HFFc6 (cell line): ENCODE measurements at places on chromosomes 2 and 18.
A peak's percentile ranks its signal among the peaks of the same experiment; 100 is the strongest.

- DNase-seq: no peak
Observed at GRCh38 chr2:61288070-61288841, 126.3 kb downstream of the C2orf74 start.

- DNase-seq: no peak
Observed at GRCh38 chr2:220269367-220269766, 641.9 kb downstream of the SLC4A3 start.

- no peak for DNase-seq
Observed at GRCh38 chr2:230246206-230246605, 20.7 kb downstream of the SP140 start.

DNA sequence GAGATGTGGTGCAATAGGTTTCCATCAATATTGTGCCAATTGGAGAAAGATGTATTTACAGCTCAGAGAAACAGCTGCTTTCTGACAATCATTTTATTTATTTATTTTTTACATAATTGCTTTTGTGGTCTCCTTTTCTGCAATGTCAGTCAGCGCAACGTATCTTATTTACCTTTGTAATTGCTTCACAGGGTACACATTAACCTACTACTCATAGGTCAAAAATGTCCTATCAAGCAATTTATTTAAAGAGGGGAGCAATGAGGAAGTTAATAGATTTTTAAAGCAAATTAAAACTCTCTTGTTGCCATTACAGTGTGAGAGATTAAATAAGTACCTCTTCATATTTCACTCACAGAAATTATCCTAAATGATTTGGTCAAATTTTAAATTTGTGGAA is 291.0 kb downstream of the CALCRL start:
- no peak for DNase-seq

DNA sequence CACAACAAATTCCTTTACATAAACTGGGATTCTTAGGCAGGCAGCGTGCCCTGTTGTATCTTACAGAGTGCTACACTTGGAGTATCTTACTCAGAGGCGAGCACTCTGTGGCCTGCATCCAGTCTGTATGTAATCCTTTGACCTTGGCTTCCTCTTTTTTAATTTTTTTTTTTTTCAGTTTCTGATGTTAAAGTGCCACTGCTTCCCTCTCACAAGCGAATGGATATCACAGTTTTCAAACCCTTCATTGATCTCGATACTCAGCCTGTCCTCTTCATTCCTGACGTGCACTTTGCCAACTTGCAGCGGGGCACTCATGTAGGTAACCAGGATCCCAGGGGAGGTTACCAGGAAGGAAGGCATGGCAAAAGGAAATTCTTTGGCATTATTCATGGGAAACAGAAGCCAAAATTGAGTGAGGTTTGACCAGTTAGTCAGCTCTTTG is 40.4 kb downstream of the GRHL1 start:
- no peak for DNase-seq

GRCh38 chr2:51225377-51225776 is 193.4 kb upstream of the NRXN1 start:
- DNase-seq: no peak

- no peak for DNase-seq
Observed at GRCh38 chr2:168789776-168790175, 12.7 kb upstream of the NOSTRIN start.

DNA sequence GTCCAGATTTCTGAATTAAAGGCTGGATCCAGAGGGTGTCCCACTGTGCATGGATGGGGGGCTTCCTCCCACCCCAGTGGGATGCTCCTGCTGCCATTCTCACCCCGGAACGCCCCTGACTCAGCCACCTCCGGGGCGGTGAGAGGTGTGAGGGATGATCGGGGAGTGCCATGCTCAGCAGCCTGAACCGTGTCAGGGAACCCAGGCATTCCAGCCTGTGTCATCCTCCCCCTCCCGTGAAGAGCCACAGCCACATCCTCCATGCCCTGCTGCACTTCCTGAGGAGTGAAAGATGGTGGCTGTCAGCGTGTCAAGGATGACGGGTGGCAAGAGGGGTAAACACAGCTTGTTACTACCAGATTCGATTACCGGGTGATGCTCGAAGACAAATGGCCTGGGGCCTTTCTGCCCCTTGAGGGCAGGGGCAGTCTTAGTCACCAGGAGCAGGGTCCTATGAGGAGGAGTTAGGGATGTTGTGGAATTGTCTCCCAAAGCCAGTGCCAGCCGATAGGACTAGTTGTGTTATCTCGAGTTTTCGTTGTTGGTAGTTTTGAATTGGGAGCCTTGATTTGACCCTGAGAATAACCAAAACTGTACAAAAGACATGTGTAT is 80.8 kb downstream of the TCF7L1 start:
- no peak for DNase-seq

DNA sequence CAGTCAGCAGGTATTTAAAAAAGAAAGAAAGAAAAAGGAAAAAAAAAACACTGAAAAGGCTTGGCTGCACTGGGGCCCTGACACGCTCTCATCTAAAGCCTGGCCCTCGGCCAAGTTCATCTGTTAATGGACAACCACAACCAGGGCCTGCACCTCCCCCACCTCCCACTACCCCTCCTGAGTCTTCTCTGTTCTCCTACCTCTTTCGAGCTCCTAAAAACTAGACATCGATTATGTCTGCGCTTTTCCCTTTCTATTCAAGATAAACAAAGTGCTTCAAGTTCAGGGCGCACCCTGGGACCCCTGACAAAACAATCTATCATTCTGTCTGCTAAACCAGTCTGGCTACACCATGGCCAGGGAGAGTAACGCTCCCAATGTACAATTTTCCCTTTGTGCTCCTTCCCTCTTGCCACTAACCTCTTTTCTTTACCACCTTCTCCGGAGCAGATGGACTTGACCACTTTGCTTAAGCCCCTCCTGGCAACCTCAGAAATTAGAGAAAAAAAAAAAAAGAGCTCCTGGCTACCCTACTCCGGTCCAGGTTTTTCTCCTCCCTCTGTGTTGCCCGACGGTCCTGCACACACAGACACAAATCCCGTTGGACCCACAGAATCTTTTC is 22.7 kb downstream of the BCL11A start:
- no peak for DNase-seq

DNA sequence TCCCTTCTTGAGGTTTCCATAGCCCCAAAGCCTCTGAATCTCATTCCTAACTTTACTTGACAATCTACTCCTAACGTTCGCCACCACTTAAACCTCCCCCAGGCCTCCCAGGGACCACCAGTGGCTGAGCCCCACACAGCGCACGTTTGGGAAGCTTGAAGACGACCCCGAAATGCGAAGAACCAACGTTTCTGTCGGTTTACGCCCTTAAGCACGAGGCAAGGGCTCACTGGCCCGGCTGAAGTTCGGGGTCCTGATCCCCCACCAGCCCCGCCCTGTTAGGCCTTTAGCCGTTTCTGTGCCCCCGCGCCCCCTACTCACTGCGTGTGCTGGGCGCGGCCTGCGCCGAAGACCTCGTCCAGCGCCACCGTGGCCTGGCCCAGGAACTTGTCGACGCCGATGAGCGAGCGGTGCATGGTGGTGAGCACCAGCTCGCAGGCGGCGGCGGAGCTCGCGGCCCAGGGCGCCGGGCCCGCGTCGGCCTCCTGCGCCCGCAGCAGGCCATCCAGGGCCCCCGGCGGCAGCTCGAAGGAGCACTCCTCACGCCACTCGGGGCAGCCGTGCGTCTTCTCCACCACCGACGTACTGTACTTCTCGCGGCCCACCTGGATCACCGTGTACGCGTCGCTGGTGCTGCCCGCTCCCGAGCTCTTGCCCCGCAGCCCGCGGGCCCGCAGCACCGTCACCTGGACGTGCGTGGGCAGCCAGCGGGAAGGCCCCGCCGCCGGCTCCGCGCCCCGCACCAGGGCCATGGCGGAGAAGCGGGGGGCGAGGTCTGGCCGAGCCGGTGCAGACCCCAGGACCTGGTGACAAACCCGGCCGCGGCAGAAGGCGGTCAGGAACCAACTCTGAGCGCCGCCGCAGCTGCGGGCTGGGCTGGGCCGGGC is 479 bp downstream of the RAB11FIP5 start:
- peak; percentile 13 for DNase-seq

DNA sequence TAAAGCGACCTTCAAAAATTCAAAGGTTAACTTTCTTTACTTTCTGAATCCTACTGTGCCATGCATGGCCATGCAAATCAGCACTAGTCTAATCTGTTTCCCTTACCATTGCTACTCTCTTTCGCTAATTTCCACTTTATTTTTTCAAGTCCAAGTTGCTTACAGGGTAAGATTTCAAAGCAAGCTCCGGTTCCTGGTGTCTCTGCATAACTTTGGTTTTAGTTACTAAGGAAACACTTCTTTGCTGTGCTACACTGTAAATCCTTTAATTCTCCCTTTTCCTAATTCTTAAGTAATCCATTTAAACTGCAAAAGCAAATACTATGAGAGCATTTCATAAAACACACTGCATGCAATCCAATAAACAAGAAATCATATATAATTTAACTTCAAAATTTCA is 383.5 kb upstream of the LYPD1 start:
- no peak for DNase-seq
